Ammon's horn (tissue), 1 donor: ENCODE measurements at places on chromosomes 4 and X.
A peak's percentile ranks its signal among the peaks of the same experiment; 100 is the strongest.

- DNase-seq = peak; percentile 45
Measured at GRCh38 chr4:72302981-72303704, 265.9 kb downstream of the ADAMTS3 start.

- no peak for DNase-seq
Measured at GRCh38 chrX:15437724-15438123, 53.5 kb upstream of the VEGFD start.

- no peak for DNase-seq
Measured at GRCh38 chr4:148283665-148284064, 158.5 kb downstream of the NR3C2 start.

DNA sequence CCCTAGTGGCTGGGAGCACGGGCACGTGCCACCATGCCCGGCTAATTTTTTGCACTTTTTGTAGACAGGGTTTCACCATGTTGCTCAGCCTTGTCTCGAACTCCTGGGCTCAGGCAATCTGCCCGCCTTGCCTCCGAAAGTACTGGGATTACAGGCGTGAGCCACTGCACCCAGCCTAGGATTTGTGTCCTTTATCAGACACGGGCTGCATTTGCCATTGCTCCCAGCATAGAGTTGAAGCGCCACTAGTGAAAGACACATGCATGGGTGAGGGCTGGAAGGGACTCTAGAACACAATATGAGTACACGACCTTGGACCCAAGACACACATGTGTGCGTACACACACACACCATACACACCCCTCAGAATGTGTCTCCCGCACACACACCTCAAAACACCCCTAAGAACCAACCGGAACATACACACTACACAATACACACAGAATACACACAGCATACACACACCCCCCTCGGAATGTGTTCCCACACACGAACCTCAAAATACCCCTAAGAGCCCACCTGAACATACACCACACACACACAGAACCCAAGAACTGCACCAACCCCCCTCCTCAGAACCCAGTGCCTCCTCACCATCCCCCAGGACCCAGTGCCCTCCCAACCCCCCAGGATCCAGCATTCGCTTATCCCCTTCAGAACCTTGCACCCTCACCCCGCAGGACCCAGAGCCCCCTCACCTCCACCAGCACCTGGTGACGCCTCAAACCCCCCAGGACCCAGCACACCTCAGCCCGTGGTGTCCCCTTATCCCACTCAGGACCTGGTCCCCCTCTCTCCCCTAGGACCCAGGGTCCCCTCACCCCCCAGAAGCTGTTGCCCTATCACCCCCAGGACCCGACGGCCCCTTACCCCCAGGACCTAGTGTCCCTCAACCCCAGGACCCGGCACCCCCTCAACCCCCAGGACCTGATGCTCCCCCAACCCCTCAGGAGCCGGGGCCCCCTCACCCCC, 1.0 kb downstream of the TNIP2 start:
- no peak for DNase-seq

DNA sequence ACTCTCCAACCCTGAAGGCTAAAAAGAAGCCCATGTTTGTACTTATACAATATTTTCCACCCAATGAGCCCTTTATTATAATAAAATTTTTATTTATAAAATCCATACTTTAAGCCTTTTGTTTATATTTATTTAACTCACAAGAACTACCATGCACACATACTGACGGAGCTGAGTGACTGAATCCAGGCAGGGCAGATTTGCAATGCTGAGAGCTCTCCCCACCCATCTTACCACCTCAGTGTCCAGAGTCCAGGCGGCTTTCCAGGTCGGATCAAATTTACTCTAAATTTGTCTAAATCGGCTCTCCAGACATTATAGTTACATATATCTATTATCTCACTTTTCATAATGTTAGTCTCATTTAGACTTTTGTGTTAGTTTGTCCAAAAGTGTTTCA, 74.1 kb downstream of the ARHGAP10 start:
- DNase-seq = no peak

DNA sequence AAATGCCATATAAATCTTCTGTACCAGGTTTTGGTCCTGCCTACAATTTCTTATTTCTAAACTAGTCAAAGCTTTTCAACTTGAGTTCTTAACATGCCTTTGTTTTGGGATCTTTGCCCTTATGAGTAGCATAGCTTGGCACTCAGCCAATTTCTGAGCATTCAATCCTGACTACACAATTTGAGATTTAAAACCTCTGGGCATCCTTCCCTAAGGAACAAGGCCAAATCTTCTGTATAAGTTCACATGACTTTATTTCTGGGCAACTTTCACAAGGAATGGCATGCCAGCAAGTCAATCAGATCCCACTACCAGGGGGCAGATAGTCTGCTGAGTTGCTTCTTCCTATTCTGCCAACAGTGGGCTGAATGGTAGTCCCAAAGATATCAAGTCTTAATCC, 254.2 kb downstream of the ADAMTS3 start:
- peak; percentile 23 for DNase-seq

DNA sequence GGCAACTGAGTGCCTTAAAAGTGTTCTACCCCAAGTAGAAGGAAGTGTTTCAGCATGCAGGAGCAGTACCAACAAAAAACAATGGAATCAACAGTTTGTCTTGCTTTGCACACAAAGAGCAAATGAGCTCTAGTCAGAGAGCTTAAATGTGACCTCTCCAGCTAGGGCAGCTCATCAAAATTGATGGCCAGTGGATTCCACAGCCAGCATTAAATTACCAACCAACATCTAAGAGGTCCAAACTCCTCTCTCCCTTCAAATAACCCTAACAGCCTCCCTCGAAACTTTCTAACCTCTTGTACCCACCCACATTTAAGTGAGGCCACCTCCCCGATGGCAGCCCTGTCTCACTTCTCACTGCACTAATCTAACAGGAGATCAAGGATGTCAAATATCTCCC, 219.9 kb downstream of the CHIC2 start:
- DNase-seq = no peak

- DNase-seq = no peak
Measured at GRCh38 chr4:185318679-185319078, 77.0 kb downstream of the LRP2BP start.

GRCh38 chrX:71147496-71148277, 3.0 kb downstream of the NLGN3 start:
- DNase-seq = peak; percentile 49

- DNase-seq = peak; percentile 9
Measured at GRCh38 chrX:45771560-45772340, 571.1 kb upstream of the DIPK2B start.

GRCh38 chrX:42746606-42747005, 31.4 kb downstream of the PPP1R2C start:
- no peak for DNase-seq

DNA sequence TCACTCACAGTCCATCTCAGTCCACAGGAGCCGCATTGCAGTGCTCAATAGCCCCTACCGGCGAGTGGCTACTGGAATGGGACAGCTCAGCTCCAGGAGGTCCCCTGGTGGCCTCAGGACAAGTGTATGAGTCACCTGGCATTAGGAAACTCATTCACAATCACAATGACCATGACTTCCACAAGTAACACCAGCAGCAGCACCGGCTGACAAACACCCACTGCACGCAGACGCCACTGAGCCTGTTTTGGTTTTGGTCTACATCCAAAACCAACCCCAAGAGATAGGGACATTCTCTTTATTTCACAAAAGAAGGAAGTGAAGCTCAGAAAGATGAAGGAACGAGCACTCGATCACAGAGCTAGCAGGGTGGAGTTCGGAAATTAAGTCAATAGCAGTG, 8.1 kb downstream of the JAKMIP1 start:
- no peak for DNase-seq

DNA sequence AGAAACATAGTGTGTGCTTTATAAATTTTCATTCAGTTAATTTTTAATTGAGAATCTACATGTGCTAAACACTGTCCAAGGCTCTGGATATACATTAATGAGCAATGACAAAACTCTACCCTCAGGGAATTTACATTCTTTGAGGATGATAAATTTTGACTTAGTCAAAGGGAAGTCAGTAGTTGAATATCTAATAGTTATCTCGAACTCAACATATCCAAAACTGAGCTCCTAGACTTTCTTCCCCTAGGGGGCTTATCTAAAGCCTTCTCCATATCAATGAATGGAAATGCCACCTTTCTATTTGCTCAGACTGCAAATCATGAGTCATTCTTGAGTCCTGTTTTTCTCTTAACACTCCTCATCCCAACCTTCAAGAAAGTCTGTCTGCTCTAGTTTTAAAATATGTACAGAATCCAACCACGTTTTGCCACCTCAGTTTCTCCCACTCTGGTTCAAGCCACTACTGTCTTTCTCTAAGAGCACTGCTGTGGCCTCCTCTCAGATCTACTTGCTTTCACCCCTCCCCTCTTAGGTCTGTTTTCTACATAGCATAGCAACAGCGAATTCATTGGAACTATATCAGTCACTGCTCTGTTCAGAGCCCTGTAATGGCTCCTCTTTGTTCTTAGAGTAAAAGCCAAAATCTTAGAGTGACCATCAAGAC, 9.5 kb downstream of the PARM1 start:
- no peak for DNase-seq

GRCh38 chrX:70398899-70399298, 24.2 kb upstream of the GDPD2 start:
- DNase-seq = no peak

DNA sequence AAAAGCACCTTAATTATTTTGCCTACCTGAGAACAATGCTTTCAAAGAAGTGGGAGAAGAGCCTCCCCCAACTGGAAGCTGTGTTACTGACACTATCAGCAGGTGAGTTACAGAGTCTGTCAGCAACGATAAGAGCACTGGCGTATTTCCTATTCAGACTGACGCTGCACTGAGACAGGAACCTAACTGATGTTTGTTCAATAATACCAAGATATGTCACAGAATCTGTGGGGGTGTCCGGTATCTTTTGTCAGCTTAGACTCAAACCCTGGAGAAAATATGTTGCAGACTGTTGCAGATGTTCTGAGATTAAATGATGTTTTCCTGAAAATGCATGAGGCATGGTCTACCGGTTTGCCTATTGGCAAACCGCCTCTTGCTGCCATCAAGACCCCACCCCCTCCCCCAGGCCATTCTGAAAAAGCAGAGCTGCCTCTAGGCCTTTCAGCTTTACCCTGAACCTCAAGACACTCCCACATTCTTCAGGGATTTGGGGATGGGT, 115.2 kb upstream of the KIT start:
- no peak for DNase-seq

DNA sequence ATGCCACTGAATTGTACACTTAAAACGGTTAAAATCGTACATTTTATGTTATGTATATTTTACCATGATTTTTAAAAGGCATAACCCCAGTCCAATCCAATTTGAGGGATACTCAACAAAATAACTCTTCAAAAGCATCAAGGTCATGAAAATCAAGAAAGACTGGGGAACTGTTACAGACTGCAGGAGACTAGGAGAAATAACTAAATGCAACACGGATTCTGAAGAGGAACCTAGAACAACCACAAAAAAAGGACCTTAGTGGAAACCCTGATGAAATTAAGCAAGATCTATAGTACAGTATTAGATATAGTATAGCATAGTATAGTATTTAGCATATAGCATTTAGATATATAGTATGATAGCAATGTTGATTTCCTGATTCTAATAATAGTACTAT, 26.8 kb downstream of the SH3KBP1 start:
- no peak for DNase-seq

GRCh38 chrX:10254739-10255138, 98.0 kb downstream of the CLCN4 start:
- DNase-seq = no peak

GRCh38 chr4:11467931-11468330, 39.2 kb upstream of the HS3ST1 start:
- DNase-seq = no peak

GRCh38 chr4:15805583-15806517, 27.7 kb downstream of the CD38 start:
- DNase-seq = peak; percentile 66

DNA sequence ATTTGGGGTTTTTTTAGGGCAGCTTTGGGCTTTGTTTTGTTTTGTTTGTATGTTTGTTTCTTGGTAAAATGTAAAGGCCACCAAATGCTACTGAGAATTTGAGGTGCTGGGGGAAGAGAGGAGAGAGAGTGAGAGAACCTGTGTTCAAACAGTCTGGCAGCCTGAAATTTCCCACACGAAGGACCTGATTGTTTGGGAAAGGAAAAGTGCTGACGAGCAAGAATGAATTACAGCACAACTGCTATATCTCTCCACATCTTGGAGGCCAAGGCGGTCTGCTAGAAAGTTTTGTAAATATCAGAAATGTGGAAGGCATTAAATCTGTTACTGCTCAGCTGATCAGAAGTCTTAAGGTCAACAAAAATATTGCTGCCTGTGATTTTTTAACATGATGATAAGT, 170.5 kb downstream of the PALLD start:
- DNase-seq = no peak

GRCh38 chr4:165293061-165293460, 34.4 kb upstream of the MSMO1 start:
- no peak for DNase-seq

DNA sequence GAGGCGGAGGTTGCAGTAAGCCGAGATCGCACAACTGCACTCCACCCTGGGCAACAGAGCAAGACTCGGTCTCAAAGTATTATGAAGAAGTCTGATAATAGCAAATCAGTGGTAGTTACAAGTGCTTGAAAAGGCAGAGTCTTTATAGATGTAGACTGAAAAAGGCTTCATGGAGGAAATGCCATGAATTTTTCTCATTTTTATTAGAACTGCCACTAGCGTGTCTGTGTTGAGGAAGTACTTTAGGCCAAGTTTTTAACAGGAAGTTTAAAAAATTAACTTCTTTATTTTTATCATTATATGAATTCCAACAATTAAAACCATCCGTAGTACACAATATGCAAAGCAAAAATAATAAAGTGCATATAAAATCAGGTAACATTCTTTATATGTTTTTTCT, 32.8 kb upstream of the IL13RA1 start:
- no peak for DNase-seq

- DNase-seq = no peak
Measured at GRCh38 chr4:25246680-25247611, 13.1 kb downstream of the PI4K2B start.

GRCh38 chr4:26987191-26987590, 126.5 kb downstream of the STIM2 start:
- peak; percentile 16 for DNase-seq

DNA sequence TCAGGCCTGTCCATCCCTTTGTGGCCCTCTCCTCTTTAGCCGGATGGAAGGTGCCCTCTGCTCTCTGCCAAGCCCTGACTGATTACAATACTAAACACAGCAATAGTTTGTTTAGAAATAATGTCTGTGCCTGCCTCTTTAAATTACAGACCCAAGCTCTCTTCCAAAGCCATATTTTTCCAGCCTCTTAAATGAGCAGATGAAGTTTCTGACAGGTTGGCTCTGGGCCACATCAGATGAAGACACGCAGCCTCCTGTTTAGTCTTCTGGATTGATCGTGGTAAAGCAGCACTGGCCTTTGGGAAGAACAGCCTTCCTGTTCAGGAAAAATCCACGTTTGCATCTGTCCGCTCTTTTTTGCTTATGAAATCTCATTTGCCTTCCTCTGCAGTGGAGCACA, 133.6 kb downstream of the CPE start:
- DNase-seq = peak; percentile 22

DNA sequence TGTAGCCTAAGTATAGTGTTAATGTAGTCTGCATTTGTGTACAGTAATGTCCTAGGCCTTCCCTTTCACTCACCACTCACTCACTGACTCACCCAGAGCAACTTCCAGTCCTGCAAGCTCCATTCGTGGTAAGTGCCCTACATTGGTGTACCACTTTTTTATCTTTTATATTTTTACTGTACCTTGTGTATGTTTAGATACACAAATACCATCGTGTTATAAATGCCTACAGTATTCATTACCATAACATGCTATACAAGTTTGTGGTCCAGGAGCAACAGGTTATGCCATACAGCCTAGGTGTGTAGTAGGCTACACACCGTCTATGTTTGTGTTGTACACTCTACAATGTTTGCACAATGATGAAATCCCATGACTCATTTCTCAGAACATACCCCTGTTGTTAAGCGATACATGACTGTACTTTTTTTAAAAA, 15.4 kb downstream of the TSPAN5 start:
- DNase-seq = no peak
